ENCODE measurements at places on chromosomes 11 and 22.

GRCh38 chr11:106218106-106218505 is 140.6 kb downstream of the AASDHPPT start:
- DNase-seq, result no peak

DNA sequence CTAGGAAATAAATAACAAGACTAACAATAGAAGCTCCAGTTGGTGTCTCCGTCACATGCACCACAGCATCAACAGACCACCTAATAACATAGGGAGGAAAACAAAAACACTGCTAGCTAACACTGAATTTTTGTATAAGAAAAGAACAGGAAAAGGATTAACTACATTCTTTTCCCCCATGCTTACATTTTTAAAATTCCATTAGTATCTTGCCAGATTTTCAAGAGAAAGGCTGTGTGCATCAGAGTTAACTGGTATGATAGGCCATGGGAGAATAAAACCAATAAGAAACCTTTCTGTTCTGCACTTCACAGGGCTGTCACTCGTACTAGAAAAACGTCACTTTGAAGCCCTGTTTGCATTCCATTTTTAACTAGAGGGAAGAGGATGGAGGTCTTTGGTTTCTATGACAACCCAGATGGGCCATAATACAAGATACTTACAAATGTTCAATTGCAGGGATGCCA is 79.0 kb downstream of the LARGE2 start:
- no peak for DNase-seq

GRCh38 chr22:30206944-30207343 is 39.6 kb downstream of the LIF start:
- DNase-seq, result peak; percentile 86

DNA sequence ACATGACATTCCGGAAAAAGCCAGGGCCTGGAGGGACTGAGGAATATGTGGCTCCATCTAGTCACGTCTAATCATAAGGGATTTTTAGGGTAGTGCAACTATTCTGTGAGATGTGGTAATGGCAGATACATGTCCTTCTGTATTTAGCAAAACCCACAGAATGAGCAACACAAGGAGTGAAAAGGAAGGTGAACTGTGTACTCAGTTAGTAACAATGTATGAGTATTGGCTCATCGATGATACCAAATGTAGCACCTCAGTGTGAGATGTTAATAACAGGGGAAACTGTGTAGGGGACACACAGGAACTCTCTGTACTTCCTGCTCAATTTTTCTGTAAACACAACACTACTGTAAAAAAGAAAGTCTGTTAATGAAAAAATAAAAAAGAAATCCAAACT is 42.0 kb upstream of the CARS1 start:
- DNase-seq, result no peak

- DNase-seq, result no peak
Measured at GRCh38 chr11:80970037-80970436, 1529.2 kb upstream of the TENM4 start.

GRCh38 chr22:46905415-46905814 is 143.0 kb downstream of the TBC1D22A start:
- DNase-seq, result no peak

DNA sequence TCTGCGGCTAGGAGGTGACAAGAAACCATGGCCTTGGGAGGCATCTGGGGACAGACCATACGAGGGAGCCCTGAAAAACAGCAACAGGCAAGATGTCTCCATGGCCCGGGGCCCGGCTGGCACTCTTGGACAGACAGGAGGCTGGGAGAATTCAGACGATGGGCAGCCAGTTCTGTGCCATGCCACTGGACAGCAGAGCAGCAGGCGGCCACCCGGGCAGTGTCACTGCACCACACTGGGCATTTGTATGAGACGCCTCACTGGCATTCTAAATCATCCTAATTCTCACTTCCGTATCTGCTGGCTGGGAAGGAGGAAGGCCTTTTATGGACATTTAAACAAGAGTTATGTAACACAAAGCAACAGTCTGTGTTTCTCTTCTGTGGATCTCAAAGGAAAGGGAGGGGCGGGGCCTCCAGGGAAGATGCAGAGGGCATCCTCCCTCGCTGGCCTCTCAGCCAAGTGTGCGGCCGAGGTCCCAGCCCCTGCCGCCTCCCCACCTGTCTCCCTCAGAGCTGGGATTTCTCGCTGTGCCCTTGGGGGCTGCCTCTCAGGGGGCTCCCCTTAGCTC is 350.3 kb downstream of the SHANK2 start:
- no peak for DNase-seq

DNA sequence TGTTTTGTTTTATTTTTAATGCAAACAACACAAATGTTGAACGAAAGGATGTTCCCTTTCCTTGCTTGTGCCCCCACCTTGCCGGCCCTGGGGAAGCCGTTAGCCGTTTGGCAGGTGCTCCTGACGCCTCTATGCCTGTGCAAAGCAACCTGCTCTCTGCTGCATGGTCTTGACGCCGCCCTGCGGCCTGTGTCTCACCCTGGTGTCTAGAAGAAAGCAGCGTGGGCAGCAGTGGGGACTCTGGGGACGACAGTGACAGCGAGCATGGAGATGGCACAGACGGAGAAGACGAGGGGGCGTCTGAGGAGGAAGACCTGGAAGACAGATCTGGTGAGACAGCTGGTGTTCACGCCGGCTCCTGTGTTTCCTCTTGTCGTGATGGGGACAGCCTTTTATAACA is 5.5 kb downstream of the PHRF1 start:
- DNase-seq, result no peak

DNA sequence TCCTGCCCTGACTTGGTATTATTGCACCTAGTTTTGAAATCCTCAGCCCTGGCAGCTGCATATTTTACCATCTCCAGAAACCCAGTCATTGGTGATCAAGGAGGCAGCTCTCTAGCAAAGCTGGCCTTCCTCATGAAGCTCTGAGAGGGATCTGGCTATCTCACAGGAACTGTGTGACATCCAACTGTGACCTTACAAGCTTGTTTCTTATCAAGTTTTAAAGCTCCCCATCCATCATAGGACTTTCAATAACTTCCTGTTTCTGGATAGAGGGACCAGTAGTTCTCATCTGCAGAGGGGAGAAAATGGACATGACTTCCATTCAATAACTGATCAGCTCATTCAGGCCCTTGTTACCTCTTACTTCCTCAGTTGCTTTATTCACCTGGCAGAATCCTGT is 18.2 kb downstream of the CALCA start:
- DNase-seq, result no peak

- DNase-seq, result peak; percentile 62
Measured at GRCh38 chr22:17633217-17633997, 4.9 kb upstream of the ATP6V1E1 start.

GRCh38 chr11:99098258-99098657 is 77.5 kb downstream of the CNTN5 start:
- no peak for DNase-seq

DNA sequence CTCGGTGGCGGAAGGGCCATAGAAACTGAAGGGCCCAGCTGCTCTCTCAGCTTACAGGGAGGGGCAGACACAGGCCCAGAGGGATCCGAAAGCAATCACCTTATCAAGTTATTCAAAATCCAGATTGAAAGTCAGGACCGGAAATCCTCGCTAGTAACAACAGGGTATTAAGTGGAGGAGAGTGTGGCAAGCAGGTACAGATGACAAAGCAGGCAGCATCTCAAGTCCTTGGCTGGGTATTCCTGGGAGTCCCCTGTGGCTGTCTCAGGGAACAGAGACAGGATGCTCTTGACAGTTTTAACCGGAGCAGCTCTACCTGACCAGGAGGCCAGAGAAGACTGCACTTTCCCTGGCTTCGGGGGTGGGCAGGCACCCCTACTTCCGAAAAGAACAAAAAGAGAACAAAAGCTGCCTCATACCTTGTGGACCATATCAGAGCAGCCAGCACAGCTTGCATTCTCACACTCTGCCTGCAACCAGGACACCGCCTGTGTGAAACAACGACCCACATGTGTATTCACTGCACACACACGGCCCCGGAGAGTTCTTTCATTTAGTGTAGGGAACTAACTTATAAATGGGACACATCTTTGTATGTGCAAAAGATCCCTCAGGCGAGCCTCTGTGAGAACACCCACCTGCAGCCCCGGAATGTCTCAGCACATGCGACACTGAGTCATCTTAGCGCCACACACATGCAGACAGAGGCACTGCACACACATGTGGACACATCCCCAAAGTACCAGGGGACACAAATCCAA is 78.3 kb downstream of the MICAL3 start:
- no peak for DNase-seq

DNA sequence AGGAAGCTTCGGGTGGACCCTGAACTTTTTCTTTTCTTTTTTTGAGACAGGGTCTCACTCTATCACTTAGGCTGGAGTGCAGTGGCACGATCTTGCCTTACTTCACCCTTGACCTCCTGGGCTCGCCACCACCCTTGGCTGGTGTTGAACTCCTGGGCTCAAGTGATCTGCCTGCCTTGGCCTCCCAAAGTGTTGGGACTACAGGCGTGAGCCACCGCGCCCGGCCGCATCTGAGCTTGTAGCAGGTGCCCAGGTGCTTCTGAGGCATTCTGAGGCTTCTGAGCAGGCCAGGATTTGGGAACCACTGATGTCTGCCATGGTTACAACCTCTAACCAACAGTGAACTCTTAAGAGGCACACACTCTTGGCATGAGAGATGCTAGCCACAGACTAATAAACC is 5.1 kb downstream of the USP35 start:
- no peak for DNase-seq

DNA sequence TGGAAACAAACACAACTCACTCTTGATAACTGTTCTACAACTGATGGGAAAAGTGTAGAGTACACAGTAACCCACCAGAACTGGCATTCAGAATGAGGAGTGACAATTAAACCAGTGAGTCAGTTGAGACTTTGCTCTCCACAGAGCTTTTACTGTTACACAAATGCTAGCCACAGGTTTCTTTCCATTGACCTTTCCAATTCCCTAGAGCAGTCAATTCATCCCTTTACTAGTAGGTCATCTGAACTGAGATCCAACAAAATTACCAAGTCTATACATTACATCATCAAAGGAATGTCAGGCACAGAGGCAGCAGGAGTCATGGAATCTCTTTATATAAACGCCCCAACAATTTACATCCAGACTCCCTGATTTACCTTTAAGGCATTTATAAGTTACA is 65.9 kb downstream of the PHF21A start:
- DNase-seq, result no peak

DNA sequence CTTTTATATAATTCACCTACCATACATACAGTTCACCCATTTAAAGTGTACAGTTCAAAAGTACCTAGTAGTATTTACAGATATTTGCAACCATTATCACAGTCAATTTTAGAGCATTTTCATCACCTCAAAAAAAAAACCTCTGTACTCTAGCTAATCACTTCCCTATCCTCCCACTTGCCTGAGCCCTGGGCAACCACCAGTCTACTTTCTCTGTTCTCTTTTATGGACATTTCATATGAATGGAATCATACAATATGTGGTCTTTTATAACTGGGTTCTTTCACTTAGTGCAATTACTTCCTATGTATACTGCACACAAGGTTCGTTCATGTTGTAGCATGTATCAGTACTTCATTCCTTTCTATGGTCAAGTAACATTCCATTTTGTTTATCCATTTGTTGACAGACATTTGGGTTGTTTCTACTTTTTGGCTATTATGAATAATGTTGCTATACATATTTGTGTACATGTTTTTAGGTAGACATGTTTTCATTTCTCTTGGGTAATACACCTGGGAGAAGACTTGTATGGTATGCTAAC is 17.8 kb upstream of the NEU3 start:
- DNase-seq, result no peak

- DNase-seq, result no peak
Measured at GRCh38 chr11:125071435-125071834, 8.3 kb downstream of the SLC37A2 start.

DNA sequence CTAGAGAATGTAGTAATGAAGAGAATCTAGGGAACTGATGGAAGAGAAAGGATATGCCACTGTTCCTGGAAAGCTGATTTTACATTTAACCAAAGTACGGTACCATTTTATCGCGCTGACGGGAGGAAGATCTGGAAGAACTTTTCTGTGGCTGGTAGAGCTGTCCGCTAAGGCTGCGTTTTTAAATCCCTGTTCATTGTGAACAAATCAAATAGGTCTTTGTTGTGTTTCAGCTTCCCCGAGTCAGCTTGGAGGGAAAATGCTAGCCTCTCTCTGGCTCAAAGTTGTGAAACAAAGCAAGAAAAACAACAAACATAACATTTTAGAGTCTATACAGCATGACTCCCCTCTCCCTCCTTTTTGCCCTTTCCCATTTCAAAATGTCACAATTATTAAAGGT is 34.4 kb downstream of the FBXO7 start:
- no peak for DNase-seq

DNA sequence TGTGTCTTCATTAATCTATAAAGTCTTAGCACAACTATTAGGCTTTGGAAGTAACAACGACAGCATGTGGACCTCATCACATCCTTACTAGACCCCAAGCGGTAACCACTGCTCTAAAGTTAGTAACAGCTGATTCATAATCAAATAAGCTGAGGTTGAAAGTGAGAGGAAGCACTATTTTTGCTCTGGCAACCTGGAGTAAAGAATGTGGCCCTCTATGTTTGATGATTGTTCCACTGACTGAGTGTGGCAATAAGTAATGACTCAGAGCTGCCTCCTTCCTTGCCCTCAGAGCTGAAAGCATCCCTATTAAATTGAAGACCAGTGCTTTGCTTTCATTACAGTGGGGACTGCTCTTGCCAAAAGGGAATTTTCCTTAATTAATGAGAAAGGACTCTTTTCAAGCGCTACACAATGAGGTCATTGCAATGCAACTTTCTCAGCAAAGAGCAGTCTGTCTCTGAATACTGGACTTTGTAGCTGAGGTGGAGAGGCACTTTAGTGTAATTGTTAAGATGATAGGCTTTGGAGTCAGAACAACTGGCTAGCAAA is 906.1 kb upstream of the RAG2 start:
- no peak for DNase-seq

GRCh38 chr11:34213366-34213765 is 107.9 kb downstream of the NAT10 start:
- no peak for DNase-seq

GRCh38 chr11:27052668-27053067 is 12.1 kb downstream of the BBOX1 start:
- no peak for DNase-seq

GRCh38 chr22:35397095-35397904 is 2.6 kb upstream of the MCM5 start:
- no peak for DNase-seq

DNA sequence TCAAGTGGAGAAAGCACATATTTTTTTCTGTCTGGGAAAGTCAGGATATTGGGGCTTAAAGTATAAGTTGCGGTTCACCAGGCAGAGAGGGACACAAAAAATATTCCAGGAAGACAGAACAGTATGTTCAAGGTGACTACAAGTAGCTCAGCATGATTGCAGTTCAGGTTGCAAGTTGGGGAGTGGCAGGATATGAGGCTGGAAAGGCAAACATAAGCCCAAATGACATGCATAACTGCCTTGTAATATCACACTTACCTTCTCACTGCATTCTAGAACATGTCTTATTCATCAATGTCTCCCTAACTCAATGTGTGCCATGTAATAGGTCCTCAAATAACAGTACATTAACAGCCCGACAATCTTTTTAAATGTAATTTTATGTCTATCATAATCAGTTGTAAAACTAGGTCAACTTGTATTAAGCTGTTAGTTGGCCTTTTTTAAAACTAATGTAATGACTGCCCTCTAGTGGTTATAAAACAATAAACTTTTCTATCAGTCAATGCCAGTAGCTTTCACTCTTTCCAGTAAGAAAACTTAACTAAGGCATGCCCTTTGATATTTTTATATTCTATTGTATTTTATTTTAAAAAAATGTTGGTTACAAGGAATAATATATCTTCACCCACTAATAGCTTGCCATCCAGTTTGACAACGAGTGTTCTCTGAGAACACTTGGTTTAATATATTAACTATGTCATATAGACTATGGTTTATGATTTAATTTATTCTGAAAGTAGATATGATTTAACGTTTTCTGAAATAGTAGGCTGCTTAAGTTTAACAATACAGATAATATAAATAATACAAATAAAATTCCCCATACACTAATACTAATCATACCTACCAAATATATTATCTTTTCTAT is 39.4 kb upstream of the CFAP300 start:
- DNase-seq, result peak; percentile 30
